Calu3 (cell line): ENCODE measurements at places on chromosomes 7 and 10. TPM values are rescaled to one million over a fixed set of nuclear protein-coding genes. Genes with fewer than 3 reads are reported as not detected.

GRCh38 chr10:103916254-103916653 is 1.7 kb downstream of the STN1 start:
- DNase-seq, result no peak

Gene STK31
- total RNA-seq, result 1.7 and 2.1 TPM in 2 replicates

Gene MMD2
- not detected in 2 replicates for total RNA-seq

Gene IFIT5
- 13.8 and 23.5 TPM in 2 replicates for total RNA-seq
